ENCODE measurements at places on chromosomes 5 and 9.

GRCh38 chr5:939368-939767 lies 46.7 kb downstream of the TRIP13 start:
- DNase-seq = no peak

DNA sequence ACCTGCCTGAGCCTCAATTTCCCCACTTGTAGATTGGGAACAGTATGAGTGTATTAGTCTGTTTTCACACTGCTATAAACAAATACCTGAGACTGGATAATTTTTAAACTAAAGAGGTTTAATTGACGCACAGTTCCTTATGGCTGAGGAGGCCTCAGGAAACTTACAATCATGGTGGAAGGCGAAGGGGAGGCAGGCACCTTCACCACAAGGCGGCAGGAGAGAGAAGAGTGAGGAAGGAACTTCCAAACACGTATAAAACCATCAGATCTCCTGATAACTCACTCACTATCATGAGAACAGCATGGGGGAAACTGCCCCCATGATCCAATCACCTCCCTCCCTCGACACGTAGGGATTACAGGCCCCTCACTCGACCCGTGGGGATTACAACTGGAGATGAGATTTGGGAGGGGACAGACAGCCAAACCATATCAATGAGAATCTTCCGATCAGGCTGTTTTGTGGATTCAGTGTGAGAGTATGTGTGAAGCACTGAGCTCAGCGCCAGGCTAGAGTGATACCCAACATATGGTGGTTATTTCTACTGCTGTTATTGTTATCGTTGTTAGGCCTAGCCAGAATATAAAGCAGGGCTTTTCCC lies 14.6 kb upstream of the LMX1B start:
- DNase-seq = no peak

DNA sequence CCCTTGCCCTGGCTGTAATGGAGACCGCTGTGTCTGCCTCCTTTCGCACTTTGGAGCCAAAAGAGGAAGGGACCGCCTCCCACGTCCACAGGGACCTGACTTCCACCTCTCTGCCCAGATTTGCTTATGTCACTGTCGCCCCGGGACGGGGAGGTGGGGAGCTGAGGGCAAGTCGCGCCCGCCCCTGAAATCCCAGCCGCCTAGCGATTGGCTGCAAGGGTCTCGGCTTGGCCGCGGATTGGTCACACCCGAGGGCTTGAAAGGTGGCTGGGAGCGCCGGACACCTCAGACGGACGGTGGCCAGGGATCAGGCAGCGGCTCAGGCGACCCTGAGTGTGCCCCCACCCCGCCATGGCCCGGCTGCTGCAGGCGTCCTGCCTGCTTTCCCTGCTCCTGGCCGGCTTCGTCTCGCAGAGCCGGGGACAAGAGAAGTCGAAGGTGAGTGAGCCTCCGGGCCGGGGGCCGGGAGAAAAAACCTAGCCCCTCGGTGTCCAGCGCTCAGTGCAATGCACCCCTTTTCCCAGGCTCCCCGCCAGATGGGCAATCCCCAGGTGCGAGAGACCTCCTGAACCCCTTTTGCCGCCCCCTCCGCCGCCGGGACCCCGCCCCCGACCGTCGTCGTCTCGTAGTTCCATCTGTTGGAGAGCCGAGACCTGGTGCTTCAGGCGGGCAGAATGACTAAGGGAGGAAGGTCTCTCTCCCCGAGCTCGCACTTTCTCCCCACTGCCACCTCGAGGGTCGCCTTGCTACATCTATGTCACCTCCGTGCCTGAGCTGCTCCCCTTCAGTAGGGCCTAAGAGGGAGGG lies at the start of gene GPX3:
TSS of gene GPX3 (plus strand) at position 288 of the 807 bp plus-strand sequence. CDS start at position 352, 64 bp downstream.
- DNase-seq = peak; percentile 91

- DNase-seq = peak; percentile 60
These were observed 1.1 kb upstream of the TLE4 start for GRCh38 chr9:79570448-79571308.
